T-helper 17 cell (primary cell): ENCODE measurements at places on chromosomes 3 and 15. TPM values are rescaled to one million over a fixed set of nuclear protein-coding genes. Genes with fewer than 3 reads are reported as not detected.

- no peak for DNase-seq
- peak overlapping the region; percentile 56 for H3K4me3 ChIP-seq
- H3K27ac ChIP-seq: peak overlapping the region; percentile 91
- no peaks in the 10 kb centered on the region for H3K27me3 ChIP-seq
Measured at GRCh38 chr3:4888913-4889846, 90.1 kb upstream of the BHLHE40 start.

Gene INSYN1
- total RNA-seq: not detected

DNA sequence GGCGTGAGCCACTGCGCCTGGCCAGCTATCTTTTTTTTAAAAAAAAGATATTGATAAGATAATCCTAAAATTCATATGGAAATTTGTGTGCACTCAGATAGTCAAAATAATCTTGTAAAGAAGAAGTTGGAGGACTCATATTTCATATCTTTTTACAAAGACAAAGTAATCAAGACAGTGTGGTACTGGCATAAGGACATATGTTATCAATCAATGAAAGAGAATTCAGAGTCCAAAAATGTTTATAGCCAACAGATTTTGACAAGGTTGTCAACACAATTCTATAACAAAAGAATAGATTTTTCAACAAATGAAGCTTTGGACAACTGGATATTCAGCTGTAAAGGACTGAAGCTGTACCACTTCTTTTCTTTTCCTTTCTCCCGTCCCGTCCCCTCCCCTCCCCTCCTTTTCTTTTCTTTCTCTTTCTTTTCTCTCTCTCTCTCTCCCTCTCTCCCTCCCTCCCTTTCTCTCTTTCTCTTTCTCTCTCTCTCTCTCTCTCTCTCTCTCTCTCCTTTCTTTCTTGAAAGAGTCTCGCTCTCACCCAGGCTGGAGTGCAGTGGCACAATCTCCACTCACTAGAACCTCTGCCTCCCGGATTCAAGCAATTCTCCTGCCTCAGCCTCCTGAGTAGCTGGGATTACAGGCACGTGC, 126.8 kb downstream of the GSK3B start:
- no peak for DNase-seq
- H3K4me1 ChIP-seq: peaks cover 22% of the 10 kb centered on the region
- no peak overlapping the region for H3K4me3 ChIP-seq
- no peaks in the 10 kb centered on the region for H3K27me3 ChIP-seq
- peak overlapping the region; percentile 8 for H3K27ac ChIP-seq

Gene GOLGA8O
- 2.3 TPM for total RNA-seq

GRCh38 chr15:60941448-60941847, 287.7 kb downstream of the RORA start:
- no peaks in the 10 kb centered on the region for H3K36me3 ChIP-seq
- H3K4me1 ChIP-seq: peaks cover 8% of the 10 kb centered on the region

Gene VEPH1
- total RNA-seq: 0.15 TPM

Gene EFCC1
- 0.12 TPM for total RNA-seq

Gene AHSG
- total RNA-seq: not detected

Gene LDHAL6B
- not detected for total RNA-seq

GRCh38 chr15:76340198-76340802, 3.7 kb downstream of the ISL2 start:
- H3K27me3 ChIP-seq: peaks cover 83% of the 10 kb centered on the region
- no peak for DNase-seq
- peak overlapping the region; percentile 45 for H3K27ac ChIP-seq
- peaks cover 50% of the 10 kb centered on the region for H3K4me1 ChIP-seq

Gene CIAO2A
- 23.1 TPM for total RNA-seq

DNA sequence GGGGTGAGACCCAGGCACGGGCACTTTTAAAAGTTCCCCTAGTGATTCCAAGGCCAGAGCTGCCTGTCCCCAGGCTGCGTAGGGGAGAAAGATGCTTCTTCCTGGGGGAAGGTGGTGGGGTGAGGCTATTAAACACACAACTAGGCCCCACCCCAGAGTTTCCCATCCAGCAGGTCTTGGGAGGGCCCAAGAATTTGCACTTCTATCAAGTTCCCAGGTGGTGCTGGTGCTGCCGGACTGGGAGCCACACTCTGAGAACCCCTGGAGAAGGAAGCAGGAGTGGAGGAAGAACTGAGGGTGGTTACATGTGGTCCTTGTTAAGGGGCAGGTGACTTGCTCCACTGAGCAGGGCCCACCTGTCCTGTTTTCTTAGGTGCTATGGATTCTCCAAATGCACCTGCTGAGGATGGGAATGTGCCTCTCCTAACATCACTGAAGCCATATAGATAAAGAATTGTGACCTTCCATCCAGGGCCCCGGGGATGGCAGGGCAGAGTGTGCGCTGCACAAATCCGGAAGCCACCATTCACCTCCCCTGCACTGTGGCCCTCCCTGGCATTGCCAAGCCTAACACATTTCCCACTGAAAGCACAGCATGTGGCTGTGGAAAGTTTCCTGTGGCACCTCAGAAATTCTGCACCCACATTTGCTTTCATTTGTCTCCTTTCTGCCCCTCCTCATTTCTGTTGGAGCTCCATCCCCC, 111.5 kb upstream of the MEF2A start:
- peaks cover 11% of the 10 kb centered on the region for H3K4me1 ChIP-seq
- H3K27me3 ChIP-seq: peaks cover 13% of the 10 kb centered on the region
- H3K27ac ChIP-seq: no peak overlapping the region
- H3K36me3 ChIP-seq: no peaks in the 10 kb centered on the region
- no peak for DNase-seq

DNA sequence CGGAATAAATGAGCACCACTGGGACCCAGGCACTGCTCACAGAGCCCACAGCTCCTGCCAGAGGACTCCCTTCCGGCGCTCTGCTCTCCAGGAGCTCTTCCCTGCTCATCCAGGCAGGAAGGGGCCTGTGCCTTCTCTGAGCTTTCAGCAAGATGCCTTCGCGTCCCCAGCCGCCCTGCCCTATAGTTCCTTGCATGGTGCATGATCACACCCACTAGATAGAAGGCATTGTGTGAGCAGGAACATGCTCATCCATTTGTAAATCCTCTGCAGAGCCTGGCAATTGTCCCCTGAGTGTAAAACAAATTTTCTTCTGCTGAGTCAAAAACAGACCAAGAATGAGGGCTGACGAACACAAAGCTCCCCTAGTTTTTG, 181.6 kb downstream of the MEGF11 start:
- peaks cover 42% of the 10 kb centered on the region for H3K27me3 ChIP-seq
- no peak overlapping the region for H3K27ac ChIP-seq
- peaks cover 2% of the 10 kb centered on the region for H3K36me3 ChIP-seq
- no peaks in the 10 kb centered on the region for H3K4me1 ChIP-seq
- no peak for DNase-seq

DNA sequence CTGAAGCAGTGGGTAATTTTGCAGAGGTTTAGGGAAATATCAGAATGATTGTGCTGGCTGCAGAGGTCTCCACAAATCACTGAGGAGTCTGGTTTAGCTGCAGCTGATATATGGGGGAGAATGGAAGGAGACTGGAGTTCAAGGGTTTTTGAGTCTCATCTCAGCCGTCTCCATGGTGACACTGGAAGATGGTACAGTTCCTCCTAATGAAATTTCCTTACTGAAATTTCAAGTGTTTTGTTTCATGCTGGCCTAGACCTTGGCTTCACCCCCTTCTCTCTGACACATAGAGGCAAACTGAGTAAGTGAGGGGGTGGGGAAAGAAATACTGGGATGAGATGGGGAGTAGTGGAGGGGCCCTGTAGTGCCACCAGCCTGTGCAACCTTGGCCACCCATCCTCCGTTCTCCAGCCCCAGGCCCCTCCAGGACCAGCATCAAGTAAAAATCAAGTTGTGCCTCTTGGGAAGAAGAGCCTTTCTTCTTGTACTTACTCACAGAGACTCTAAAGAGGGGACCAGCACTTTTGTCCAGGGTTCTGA, 17.8 kb upstream of the MORF4L1 start:
- H3K27me3 ChIP-seq: no peaks in the 10 kb centered on the region
- H3K36me3 ChIP-seq: peaks cover 5% of the 10 kb centered on the region
- no peak overlapping the region for H3K27ac ChIP-seq
- DNase-seq: no peak

GRCh38 chr3:112817797-112818196, 28.9 kb downstream of the CD200R1L start:
- no peaks in the 10 kb centered on the region for H3K36me3 ChIP-seq
- no peak overlapping the region for H3K4me3 ChIP-seq
- H3K4me1 ChIP-seq: peaks cover 12% of the 10 kb centered on the region
- no peak for DNase-seq
- H3K27me3 ChIP-seq: peaks cover 4% of the 10 kb centered on the region
- H3K27ac ChIP-seq: no peak overlapping the region

Gene TLR9
- not detected for total RNA-seq

DNA sequence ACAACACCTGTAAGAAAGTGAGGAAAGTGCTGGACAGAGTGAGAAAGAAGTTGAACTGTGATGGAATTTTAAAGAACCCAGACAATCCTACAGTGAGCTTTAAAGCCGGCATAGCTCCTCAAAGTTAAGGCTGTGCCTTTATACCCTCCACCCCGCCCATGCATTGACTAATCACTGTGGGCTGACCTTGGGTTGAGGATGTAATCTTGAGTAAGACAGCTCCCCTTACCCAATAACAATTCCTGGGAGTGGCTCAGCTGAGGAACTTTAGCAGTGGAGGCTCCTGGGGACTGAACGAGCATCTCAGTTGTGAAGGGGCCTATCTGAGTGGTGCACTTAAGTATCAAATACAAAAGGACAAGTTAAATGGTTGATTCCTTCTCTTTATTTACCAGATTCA, 35.7 kb upstream of the ZNF770 start:
- no peak overlapping the region for H3K27ac ChIP-seq
- H3K36me3 ChIP-seq: peaks cover 3% of the 10 kb centered on the region
- H3K27me3 ChIP-seq: peaks cover 28% of the 10 kb centered on the region
- no peak overlapping the region for H3K4me3 ChIP-seq

DNA sequence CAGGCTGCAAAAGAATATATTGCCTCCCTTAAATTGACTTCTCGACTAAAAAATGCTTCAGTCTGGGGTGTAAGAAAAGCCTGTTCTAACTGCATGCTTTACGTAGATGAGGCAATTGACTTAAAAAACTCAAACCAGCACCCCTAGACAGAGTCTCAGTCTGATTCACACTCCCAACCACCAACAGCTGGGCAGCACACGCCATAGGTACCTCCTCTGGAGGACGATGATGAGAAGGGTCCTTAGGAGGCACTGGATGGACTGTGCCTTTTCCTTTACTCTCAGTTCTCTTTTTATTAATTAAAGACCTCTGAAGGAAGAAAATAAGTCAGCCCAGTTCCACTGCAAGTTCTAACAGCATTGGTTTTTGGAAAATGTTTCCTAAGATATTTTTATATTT, 175.0 kb downstream of the PDZRN3 start:
- peaks cover 6% of the 10 kb centered on the region for H3K27me3 ChIP-seq
- no peak for DNase-seq
- no peak overlapping the region for H3K4me3 ChIP-seq
- no peaks in the 10 kb centered on the region for H3K4me1 ChIP-seq
- no peak overlapping the region for H3K27ac ChIP-seq

DNA sequence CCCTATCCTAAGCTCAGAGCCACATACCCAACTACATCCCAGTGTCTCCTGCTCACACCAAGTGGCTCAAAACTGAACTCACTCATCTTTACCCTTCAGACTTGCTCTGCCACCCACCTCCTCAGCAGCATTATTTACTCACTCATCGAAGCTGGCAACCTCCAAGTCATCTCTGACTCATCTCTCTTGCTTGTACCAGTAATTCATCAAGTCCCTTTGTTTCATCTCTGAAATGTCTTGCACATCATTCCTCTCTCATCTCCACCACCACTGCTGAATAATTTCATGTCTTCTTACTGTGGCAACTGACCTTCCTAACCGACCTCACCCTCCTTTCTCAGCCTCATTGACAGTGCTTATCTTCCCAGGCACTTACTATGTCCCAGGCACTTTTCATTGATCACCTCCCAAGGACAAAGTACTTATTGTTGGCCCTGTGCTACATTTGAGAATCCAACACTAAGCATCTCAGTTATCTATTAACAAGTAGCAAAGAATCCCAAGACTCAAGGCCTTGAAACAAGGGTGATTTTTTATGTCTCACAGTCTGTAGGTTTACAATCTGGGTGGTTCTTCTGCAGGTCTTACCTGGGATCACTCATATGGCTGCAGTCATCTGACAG, 82.0 kb downstream of the MRPL46 start:
- no peaks in the 10 kb centered on the region for H3K4me1 ChIP-seq
- H3K36me3 ChIP-seq: no peaks in the 10 kb centered on the region
- no peak overlapping the region for H3K4me3 ChIP-seq
- no peak overlapping the region for H3K27ac ChIP-seq
- H3K27me3 ChIP-seq: peaks cover 48% of the 10 kb centered on the region

GRCh38 chr3:54951405-54951804, 23.5 kb upstream of the LRTM1 start:
- no peaks in the 10 kb centered on the region for H3K36me3 ChIP-seq
- DNase-seq: no peak
- H3K4me3 ChIP-seq: no peak overlapping the region
- no peak overlapping the region for H3K27ac ChIP-seq

DNA sequence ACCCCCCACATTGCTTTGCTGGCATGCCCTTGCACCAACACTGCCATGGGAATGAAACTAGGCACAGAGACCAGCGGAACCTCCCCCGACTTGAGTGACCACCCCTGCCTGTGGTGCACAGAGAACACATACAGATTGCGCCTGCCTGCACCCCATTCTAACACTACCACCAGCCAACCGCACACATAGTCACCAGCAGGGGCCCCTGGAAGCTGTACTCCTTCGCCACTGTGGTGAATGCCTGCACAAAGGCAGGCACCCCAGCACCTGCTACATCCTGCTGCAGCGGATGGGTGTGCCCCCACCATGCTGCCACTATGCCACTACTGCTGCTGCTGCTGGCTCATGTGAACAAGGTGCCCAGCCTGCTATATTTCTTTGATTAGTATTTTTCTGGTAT, 27.4 kb upstream of the DNAAF4 start:
- DNase-seq: no peak
- H3K36me3 ChIP-seq: peaks cover 3% of the 10 kb centered on the region
- peaks cover 23% of the 10 kb centered on the region for H3K27me3 ChIP-seq
- H3K4me3 ChIP-seq: no peak overlapping the region

Gene SGO1
- total RNA-seq: 1.0 TPM

Gene ISLR
- not detected for total RNA-seq

Gene SYNPR
- not detected for total RNA-seq

DNA sequence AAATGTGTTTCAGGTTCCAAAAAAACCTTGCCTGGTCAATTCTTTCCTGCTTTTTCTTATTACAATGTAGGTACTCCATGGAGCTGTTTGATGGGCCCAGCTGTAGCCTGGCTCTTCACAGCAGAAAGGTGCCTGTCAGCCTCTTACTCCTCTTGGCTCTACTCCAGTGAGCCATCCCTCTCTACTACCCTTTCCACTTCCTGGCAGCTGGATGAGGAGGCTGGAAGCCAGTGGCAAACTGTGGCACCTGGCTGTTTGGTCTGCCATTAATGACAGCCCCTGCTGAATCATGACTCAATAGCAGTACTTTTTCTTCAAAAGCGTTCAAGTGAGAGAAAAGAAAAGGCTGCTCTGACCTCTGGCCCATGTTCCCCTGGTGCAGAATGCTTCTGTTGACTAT, 618.1 kb downstream of the PYDC2 start:
- H3K27me3 ChIP-seq: no peaks in the 10 kb centered on the region
- H3K4me1 ChIP-seq: no peaks in the 10 kb centered on the region
- H3K36me3 ChIP-seq: no peaks in the 10 kb centered on the region
- no peak for DNase-seq
- no peak overlapping the region for H3K27ac ChIP-seq
- H3K4me3 ChIP-seq: no peak overlapping the region
